Esophagus squamous epithelium (tissue), 5 donors: ENCODE measurements at places on chromosomes 13 and 19. TPM values are rescaled to one million over a fixed set of nuclear protein-coding genes. Genes with fewer than 3 reads are reported as not detected.

CNMD gene
- not detected for total RNA-seq

EXOC3L2 gene
- 0.29 TPM for total RNA-seq

GNG7 gene
- 0.57 TPM for total RNA-seq

FCER2 gene
- not detected for total RNA-seq

POU2F2 gene
- total RNA-seq: 0.57 TPM

FAM124A gene
- 1.6 TPM for total RNA-seq

RPL36 gene
- total RNA-seq: 572 TPM

C1QTNF9B gene
- not detected for total RNA-seq

NMRK2 gene
- not detected for total RNA-seq

TBXA2R gene
- 0.26 TPM for total RNA-seq

OVOL3 gene
- not detected for total RNA-seq

KCTD4 gene
- not detected for total RNA-seq

PROZ gene
- total RNA-seq: not detected

METTL21C gene
- total RNA-seq: not detected

URAD gene
- total RNA-seq: not detected

MAB21L1 gene
- 0.32 TPM for total RNA-seq

PSG11 gene
- not detected for total RNA-seq

OR10H3 gene
- total RNA-seq: not detected

CLEC4G gene
- total RNA-seq: not detected

TUBA3C gene
- not detected for total RNA-seq

KLK12 gene
- 16.2 TPM for total RNA-seq

PPP2R1A gene
- total RNA-seq: 160 TPM

SMIM44 gene
- total RNA-seq: not detected

KLC3 gene
- total RNA-seq: 32.2 TPM

PLK5 gene
- total RNA-seq: not detected

ONECUT3 gene
- total RNA-seq: not detected

PARP4 gene
- total RNA-seq: 46.4 TPM

FKRP gene
- 5.6 TPM for total RNA-seq

TNFSF9 gene
- 6.3 TPM for total RNA-seq

NXNL1 gene
- total RNA-seq: not detected

SIX5 gene
- 13.5 TPM for total RNA-seq

SIGLECL1 gene
- not detected for total RNA-seq

PPP6R1 gene
- 30.6 TPM for total RNA-seq

LRRC63 gene
- not detected for total RNA-seq

GRAMD1A gene
- total RNA-seq: 4.6 TPM

ZNF571 gene
- total RNA-seq: 1.3 TPM

GDF15 gene
- total RNA-seq: not detected

ZNF681 gene
- 2.3 TPM for total RNA-seq

RETN gene
- total RNA-seq: not detected

ALOX5AP gene
- total RNA-seq: 20.4 TPM

TIMM29 gene
- total RNA-seq: 30.7 TPM
